HT1080 (cell line): ENCODE measurements at places on chromosomes 3 and 15.
A peak's percentile ranks its signal among the peaks of the same experiment; 100 is the strongest.

DNA sequence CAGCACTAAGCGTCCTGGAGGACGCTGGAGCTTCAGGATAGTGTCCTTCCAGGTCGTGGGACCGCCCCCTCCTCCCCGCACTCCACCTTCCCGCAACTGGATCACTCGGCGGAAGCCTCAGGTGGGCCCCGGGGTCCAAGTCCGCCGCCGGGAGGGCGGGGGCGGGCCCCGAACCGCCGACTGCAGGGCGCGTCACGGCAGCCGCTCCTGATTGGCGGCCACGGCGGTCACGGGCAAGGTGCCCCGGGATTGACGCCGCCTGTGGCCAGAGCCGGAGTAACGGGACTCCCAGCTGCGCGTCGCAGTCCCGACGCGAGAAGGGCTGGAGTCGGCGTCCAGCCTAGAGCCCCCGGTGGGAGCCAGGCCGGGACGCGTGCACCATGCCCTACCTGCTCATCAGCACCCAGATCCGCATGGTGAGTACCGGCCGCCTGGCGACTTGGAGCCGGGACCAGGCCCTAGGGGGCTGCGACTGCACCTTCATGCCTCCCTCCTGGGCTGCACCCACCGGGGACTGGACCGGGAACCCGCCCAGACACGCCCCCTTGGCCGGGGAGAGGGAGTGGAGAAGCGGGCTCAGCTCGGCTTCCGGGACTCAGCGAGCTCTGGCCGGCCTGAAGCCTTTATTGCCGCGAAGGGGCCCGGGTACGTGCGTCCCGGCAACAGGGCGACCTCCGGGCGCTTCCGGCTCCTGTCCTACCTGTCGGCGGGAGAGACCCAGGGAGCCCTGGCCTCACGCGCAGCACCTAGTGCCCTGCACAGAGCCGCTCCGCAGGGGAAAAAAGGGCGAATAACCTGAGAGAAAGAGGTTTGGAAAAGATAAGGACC is at the start of gene GCHFR:
Gene GCHFR (plus strand): TSS at position 268 of the 828 bp plus-strand sequence. CDS start 113 bp downstream, at position 381.
- no peak for DNase-seq

GRCh38 chr3:36944012-36944640 is 728 bp downstream of the TRANK1 start:
- DNase-seq = no peak

DNA sequence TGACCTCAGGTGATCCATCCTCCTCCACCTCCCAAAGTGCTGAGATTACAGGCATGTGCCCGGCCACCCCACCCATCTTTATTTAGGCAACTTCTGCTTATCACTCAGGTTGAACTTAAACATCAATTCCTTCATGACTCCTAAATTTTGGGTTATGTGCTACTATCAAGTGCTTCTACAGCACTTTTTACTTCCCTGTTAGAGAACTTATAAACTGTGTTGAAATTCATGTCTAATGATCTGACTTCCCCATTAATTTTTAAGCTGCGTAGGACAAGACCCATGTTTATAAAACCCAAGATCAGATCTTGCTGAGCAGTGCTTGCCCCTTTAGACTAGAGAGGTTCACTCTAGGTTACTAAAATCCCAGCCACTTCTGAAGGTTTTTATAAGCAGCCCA is 266.2 kb upstream of the TPRG1 start:
- no peak for DNase-seq

GRCh38 chr3:58568572-58569286 is 8.5 kb downstream of the FAM107A start:
- DNase-seq = peak; percentile 67

DNA sequence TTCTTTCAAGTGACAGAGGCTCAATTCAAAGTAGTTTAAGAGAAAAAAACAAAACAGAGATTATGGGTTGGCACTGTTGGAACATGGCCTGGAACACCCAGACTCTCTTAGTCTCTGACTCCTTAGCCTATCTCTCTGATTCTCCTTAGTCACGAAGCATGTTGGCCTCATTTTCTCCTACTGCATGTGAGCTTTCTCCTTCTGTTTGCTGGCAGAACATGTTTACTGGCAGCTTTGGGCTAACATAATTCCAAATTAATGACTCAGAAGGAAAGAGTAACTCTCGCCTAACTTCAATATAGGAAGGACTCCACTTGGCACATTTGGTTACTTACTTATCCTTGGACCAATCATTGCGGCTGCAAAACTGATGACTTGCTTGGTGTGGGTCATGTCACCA is 21.7 kb upstream of the CCDC39 start:
- peak; percentile 35 for DNase-seq

- DNase-seq = no peak
Observed at GRCh38 chr3:48747706-48748105, 30.7 kb upstream of the IP6K2 start.

GRCh38 chr3:171374260-171374659 is 85.9 kb downstream of the TNIK start:
- DNase-seq = peak; percentile 47

GRCh38 chr3:197856199-197856816 is 65.3 kb downstream of the LRCH3 start:
- DNase-seq = no peak

GRCh38 chr3:13594991-13595421 is 46.1 kb downstream of the FBLN2 start:
- DNase-seq = no peak

DNA sequence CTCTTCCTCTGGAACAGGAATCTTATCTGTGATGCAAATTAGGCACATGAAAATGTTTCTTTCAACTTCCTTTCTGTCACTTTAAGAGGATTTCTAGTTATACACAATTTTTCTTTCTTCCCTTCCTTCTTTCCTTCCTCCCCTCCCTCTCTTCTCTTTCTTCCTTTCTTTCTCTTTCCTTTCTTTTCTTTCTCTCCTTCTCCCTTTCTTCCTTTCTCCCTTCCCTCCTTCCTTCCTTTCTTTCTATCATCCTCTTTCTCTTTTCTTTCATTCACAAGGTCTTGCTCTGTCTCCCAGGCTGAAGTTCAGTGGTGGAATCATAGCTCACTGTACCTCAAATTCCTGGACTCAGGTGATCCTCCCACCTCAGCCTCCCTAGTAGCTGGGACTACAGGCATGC is 18.0 kb upstream of the C2CD4B start:
- DNase-seq = no peak

GRCh38 chr3:88807491-88808105 is 299.8 kb upstream of the EPHA3 start:
- DNase-seq = peak; percentile 23

DNA sequence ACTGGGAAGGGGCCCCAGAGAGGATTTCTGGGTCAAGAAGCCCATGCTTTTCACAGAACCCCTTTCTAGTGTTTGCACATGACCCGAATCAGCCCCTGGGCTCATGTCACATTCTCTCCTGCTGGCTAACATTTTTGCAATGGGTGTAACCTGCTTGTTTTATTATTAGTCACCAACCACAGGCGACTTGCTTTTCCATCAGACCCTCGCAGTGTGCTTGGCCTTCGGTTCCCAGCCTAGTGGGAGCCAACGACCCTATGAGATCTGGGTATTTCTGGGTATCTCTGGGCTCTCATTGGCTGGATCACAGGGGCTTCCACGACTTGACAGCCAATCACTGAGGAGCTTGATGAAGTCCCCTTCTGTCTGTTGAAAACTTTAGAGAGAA is 11.0 kb upstream of the FBLN2 start:
- peak; percentile 91 for DNase-seq

- peak; percentile 88 for DNase-seq
Observed at GRCh38 chr3:156181509-156181908, 61.1 kb downstream of the KCNAB1 start.

- peak; percentile 43 for DNase-seq
Observed at GRCh38 chr3:146625186-146625775, 20.1 kb upstream of the PLSCR5 start.

- no peak for DNase-seq
Observed at GRCh38 chr3:77648214-77648613, 608.3 kb downstream of the ROBO2 start.

GRCh38 chr3:149342413-149343380 is 9.3 kb upstream of the TM4SF18 start:
- DNase-seq = peak; percentile 91

DNA sequence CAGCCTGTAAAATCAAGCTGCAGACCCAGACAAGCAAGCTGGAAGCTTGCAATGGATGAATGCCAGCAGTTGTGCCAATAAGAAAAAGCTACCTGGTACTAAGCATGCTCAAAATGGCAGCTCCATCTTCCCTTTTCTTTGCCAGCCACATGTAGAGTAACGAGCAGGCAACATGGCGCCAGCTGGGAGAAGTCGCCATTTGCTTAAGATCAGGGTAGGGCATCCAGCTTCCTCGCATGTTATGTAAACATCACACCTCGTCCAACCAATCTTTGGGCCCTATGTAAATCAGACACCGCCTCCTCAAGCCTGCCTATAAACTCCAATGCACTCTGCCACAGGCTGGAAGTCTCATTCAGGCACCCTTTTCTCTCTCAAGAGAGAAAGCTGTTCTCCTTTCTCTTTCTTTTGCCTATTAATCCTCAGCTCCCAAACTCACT is 973.9 kb downstream of the FHIT start:
- DNase-seq = peak; percentile 6

DNA sequence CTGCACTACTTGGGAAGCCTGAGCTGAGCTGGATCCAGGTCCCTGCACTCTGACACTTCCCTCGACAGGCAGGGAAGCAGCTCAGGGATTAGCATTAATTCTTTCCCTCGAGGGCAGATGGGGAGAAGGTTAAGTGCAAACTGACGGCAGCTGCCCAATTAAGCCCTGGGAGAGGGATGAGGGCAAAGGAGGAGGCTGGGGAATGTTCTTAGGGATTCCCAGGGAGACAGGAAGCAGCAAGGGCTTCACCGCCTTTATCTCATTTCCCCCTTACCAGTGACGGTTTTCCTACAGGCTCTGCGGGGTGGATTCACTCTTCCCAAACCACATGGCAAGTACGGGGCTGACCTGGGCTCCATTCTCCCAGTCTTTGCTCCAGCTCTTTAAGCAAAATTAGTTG is 519.0 kb upstream of the PROK2 start:
- peak; percentile 18 for DNase-seq

DNA sequence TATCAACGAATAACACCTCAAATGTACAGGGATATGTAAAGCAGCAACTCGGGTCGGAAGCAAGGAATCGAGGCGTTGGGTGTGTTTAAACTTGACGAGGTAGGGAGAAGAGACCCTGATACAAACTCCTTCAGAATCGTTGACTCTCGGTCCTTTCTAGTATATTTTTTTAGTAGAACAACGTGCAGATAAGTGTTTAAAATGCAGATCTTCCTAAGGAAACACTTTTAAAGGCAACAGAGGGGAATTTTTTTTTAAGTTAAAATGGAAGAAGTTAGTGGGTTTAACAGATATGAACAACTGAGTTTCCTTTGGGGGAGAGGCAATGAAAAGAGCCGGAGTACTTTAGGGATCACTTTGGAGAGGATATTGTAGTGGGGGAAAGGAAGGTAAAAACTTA is 1.1 kb upstream of the KPNA4 start:
- DNase-seq = no peak

DNA sequence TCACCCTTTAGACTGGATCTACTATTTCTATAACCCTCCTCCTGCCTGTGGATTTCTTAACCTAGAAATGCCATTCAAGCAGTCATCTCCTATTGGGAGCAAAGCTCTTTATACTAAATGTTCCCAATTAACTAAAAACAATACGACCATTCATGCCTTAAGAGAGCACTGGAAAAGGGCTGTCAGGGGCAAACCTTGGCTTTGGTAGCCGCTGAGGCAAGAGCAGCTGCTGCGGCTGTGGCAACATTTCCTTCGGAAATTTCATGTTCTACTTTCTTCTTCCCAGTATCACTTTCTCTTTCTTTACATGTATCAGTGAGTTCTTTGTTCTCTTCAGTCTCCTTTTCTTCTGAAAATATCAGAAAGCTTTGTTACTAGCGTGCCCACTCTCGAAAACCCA is 56.3 kb upstream of the CSPG5 start:
- no peak for DNase-seq

GRCh38 chr3:62371720-62372591 is 1.4 kb downstream of the FEZF2 start:
- DNase-seq = no peak

DNA sequence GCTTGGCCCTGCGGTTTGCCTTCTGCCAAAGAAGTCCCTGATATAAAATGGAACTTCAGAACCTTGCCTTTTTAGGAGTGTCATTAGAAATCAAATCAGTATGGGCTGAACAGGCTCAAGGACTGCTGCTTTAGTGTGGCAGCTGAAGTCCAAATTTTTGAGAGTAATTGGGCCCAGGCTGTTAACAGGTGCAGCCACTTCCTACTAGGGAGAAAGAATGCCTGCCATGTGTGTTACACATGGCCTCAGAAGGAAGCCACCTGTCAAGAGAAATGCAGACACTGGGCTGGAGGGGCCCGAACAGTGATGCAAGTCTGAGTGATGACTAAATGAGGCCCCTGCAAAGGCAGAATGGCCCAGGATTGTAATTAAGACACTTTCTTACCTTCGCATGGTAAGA is 786.7 kb upstream of the CFAP20DC start:
- no peak for DNase-seq
